Omental fat pad (tissue), 4 donors: ENCODE measurements at places on chromosomes 1 and 21.

- no peak for DNase-seq
These were observed 209.5 kb downstream of the APP start for GRCh38 chr21:25961042-25961441.

GRCh38 chr1:72693376-72693775 lies 411.0 kb upstream of the NEGR1 start:
- no peak for DNase-seq

DNA sequence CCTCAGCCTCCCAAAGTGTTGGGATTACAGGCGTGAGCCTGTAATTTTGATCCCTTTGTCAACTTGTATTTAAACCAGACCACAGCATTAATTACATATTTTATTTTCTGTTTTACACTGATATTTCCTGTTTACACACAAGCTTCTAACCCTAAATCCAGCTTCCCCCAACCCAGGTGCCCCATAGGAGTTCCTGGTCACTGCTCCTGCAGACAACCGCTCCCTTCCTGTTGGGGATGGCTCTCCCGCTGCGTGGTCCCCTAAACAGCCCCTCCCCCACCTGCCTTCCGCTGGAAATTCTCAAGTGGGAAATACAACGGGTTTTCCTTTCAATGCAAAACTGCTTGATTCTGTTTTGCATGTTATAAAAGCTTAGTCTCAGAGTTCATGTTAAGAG lies 3.7 kb downstream of the CSTB start:
- no peak for DNase-seq

- DNase-seq, result no peak
These were observed 7.8 kb downstream of the DIPK1A start for GRCh38 chr1:92953491-92953890.

DNA sequence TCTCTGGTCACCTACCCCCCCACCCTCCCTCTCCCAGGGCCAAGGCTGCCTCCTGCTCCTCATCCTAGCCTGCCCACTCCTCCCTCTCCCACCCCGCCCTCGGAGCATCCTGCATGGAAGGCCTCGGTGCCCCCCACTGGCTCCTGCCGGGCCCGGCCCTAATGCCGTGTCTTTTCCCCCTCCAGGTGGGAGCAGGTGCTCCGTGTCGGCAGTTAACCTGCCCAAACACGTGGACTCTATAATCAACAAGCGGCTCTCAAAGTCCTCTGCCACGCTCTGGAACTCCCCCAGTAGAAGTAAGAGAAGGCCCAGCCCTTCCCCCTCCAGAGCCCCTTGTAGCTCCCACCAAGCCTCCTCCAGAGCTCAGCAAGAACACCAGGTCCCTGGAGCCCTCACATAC lies 18.8 kb downstream of the MAP7D1 start:
- DNase-seq, result no peak

GRCh38 chr1:220528679-220529501 lies 954 bp downstream of the MARK1 start:
- no peak for DNase-seq

- no peak for DNase-seq
These were observed 18.6 kb downstream of the ABCG1 start for GRCh38 chr21:42237577-42237976.

- DNase-seq, result no peak
These were observed 23.3 kb downstream of the PLEKHM2 start for GRCh38 chr1:15707239-15707925.

DNA sequence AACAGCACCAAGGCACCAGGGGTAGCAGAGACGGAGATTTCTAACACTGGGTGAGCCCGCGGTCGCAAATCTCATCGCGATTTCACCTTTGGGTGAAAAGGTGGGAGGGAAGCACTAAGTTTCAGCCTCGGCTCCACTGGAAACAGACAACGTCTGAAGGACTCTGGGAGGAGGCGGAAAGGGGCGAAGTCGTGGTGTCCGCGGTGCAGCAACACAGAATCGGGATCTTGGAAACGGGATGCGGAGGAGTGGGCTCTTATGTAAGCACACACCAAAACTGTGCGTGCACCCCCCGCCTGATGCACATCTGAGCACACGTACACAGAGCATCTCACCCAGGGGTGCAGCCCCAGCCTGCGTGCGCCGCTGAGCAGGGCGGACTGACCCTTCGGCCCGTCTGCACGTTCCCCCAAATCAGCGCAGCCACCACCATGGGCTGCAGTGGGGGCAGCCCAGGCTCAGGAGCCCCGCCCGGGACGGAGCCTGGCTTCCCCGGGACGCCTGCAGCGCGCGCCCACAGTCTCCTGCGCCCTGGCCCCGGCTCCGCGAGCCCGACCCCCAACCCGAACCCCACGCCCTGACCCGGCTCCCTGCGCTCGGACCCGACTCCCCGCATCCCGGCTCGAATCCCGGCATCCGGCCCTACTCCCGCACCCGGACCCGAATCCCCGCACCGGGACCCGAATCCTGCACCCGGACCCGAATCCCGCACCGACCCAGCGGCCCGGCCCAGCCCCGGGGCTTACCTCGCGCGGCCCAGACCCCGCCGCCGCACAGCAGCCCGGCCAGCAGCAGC lies 670 bp downstream of the CLSTN1 start:
- DNase-seq, result no peak

DNA sequence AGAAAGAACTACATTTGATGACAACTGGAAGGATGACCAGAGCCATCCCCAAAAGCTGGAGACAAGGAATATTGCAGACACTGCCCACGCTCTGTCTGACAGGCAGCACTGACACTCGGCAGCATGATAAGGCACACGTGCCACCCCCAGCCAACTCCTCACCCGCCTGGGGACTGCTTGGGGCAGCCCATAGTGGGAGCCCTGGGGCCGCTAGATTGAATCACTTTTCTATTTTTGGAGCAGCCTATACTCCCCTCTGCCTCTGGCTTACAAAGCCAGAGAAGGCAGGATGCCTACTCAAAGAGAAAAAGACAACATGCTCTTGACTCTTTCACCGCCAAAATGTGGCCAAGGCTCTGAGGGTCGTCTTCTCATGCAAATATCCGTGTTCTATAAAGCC lies 1.3 kb downstream of the SMG5 start:
- DNase-seq, result no peak

DNA sequence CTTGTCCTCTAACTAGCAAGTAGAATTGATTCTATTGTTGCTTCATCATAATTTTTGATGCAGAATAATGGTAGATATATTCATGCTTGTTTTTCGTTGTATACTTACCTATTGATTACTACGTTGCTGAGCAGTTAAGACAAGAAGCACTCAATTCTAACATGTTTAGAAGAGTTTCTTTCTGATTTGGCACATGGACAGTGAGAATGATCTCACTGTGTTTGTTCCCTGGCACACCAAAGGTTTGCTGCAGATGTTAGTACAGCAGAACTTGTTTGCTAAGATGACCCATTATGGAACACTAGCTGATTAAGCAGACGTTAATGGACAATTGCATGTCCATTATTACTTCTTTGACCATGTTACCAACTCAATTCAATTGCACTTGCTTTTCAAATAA lies 184.7 kb upstream of the SGIP1 start:
- DNase-seq, result no peak

GRCh38 chr1:9652379-9653209 lies 1.1 kb downstream of the PIK3CD start:
- no peak for DNase-seq

DNA sequence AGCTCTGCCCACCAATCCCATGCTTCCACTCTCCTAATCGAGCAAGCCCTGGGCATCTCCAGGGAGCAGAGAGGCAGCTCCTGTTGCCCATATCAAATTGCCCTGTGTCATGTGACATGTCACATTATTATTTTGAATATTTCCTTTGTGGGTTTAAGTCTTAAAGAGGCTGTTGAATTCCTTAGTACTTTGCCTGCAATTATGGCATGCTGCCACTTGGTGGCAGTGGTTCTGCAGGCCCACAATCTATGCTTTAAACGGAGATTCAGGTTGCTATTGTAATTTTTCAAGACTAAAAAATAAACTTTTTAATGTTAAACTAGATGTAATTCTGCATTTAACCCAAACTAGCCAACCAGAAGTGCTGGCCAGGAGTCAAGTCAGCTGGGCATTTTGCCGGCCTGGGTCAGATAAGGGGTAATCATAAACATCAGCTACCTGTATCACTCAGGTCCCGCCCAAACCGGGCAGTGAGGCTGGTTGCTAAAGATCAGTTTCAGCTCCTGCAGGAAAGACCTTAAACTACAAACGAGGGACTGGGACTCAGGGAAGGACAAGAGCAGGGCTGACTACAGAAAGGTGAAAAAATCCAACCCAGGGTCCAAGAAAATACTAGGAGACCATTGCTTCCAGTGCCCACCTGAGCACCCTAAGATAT lies 37.3 kb upstream of the ARHGEF16 start:
- no peak for DNase-seq

GRCh38 chr21:42433946-42434551 lies 30.3 kb downstream of the UBASH3A start:
- DNase-seq, result no peak

- DNase-seq, result no peak
These were observed 127.0 kb upstream of the VAMP3 start for GRCh38 chr1:7644086-7644485.

- DNase-seq, result no peak
These were observed 15.5 kb downstream of the EEIG2 start for GRCh38 chr1:108575375-108575774.

DNA sequence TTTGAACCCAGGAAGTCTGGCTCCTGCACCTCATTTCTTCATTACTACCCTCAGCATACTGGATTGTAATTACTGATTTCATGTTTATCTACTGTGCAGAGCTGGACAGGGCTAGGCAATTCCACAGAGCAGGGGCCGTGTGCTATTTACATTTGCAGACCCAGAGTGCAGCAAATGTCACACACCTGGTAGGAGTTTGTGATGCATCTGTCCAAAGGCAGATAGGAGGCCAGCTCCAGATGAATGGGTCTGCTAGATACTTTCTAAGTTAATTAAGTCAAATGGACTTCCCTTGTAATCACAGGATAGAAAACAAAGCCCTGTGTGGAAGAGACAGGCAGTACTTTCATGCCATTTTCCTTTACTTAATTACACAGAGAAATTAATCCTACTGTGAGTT lies 46.2 kb downstream of the PGBD5 start:
- DNase-seq, result no peak

GRCh38 chr1:99652881-99653281 lies 7.0 kb downstream of the PALMD start:
- no peak for DNase-seq

DNA sequence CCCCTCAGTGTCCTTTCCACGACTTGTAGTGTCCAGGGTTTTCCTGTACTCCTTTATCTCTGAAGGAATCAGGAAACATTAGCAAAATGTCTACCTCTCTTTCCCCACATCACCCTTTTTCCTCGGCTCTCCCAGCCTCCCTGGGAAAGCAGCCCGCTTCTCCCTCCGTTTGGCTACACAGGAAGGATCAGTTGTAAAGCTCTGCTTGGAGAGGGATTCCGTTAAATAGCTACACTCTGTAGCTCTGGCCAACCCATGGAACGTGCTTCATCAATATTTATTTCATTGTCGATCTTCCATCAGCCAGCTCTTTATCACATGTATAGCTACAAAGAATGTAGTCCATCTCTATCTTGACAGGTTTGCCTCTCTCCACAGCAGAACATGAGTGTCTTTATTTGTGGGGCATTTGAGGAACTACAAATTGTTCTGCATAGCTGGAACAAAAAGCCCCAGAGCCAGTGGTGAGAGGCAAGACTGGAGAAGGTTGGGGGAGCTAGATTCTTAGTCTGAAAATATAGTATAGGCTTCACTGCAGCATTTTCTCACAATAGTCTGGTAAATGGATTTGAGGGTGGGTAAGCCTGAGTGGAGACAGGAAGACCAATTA lies 191.8 kb downstream of the SLC35F3 start:
- DNase-seq, result no peak

DNA sequence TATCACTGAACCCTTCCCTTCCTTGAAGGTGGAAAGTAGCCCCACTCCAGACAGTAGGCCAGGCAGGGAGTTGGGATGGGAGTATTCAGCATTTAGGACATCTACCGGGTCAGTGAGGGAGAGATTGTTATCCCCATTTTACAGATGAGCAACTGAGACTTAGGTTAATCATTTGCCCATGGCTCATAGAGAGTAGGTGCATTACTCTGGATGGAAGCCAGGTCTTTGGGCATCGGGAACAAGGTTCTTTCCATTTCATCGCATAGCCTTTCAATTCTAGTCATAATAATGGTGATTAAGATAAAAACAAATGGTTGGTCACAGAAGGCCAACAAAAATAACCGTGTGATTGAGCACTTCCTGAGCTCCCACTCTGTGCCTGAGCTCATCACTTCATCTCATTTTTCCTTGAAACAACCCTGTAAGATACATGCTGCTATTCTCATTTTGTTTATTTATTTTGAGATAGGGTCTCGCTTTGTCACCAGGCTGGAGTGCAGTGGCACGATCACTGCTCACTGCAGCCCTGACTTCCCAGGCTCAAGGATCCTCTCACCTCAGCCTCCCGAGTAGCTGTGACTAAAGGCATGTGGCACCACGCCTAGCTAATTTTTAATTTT lies 64.8 kb downstream of the NAV1 start:
- DNase-seq, result no peak

DNA sequence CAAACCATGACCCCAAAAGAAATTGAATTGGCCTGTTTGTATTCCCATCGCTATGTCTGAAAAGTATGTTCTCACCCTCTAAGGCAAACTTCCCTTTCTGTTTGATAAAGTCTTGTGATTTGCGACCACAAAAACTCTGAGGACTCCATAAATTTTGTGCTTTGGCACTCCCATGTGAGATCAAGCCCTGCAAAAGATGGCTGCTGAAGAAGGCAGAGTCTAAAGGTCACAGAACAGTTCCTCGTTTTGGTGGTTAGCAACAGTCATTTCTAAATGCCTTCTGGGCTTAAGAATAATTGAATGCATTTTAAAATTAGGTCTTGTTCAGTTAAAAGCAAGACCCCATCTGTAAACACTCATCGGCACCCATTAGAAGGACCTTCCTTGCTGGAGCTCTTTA lies 441.6 kb downstream of the OMA1 start:
- no peak for DNase-seq

- DNase-seq, result no peak
These were observed 111.5 kb downstream of the SEC16B start for GRCh38 chr1:177858332-177858821.

- DNase-seq, result no peak
These were observed 59.9 kb upstream of the CACNA1E start for GRCh38 chr1:181423301-181423918.

DNA sequence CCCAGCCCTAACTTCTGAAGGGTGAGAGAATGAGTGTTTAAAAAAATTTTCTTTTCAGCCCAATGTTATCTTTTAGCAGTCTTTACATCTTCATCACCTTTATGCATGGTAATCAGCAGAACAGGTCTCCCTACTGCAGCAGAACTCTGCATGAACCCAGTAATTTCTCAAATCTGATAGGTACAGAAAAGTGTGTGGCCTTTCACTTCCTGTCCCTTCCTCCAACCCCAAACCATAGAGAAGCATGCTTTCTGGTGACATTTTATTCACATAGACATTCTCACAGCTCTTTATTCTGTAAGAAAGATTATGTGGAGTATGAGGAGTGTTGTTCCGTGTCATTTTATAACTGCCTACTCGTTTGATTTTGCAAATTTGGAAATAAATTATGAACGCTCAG lies 68.6 kb downstream of the RPAP2 start:
- DNase-seq, result no peak
